ENCODE measurements at places on chromosomes 1 and 21.

GRCh38 chr1:77412069-77412819 is 130.4 kb downstream of the AK5 start:
- H3K36me3 ChIP-seq = no peaks in the 10 kb centered on the region
- H3K4me1 ChIP-seq = peaks cover 12% of the 10 kb centered on the region
- no peak for DNase-seq
- no peak overlapping the region for H3K27ac ChIP-seq

DNA sequence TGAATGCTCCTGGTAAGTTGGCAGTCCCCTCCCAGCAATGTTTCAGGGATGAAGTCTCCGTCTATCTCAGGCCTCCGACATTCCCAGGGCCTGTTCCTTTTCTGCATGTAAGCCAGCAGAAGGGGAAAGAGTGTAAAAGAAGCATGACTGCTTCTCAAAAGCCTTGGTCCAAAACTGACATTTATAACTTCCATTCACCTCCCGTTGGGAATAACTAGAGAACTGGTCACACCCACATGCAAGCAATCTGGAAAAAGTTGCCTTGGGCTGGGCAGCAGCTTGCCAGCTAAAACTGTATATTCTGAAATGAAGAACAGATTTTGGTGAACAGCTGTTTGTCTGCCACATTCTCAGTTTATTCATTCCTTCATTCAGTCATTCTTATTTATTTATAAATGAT is 24.2 kb upstream of the NPL start:
- H3K27me3 ChIP-seq = peaks cover 57% of the 10 kb centered on the region
- peaks cover 2% of the 10 kb centered on the region for H3K36me3 ChIP-seq
- DNase-seq = no peak
- H3K4me3 ChIP-seq = no peak overlapping the region

- no peak for DNase-seq
- H3K27ac ChIP-seq = no peak overlapping the region
- no peaks in the 10 kb centered on the region for H3K4me1 ChIP-seq
Observed at GRCh38 chr1:56868761-56869160, 14.2 kb downstream of the C8A start.

DNA sequence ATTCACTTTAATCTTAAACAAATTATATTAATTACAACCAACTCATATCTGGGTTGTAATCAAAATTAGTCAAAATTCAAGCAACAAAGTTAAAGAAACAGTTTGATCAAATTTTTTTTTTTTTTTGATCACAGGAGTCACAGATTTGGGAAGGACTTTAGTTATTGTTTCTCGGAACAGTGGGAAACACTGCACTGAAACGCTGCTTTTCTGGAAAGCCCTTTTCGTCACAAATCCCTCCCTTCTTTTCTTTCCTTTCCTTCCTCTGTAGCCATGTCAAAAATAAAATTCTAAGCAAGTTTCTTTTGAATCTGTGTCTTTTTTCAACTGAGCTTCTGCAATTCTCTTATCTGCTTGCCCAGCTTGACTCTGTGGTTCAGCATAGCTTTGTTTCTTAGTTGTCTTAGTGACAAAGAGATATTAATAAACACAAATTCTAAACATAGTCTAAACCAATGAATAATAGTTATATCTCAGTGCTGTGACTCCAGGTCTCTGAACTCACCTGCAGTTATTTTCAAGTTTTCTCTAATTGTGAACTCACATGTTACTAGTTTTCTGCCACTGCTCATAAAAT is 53.8 kb downstream of the PTGS2 start:
- H3K4me3 ChIP-seq = no peak overlapping the region
- DNase-seq = no peak
- no peaks in the 10 kb centered on the region for H3K36me3 ChIP-seq
- no peaks in the 10 kb centered on the region for H3K27me3 ChIP-seq
- H3K27ac ChIP-seq = no peak overlapping the region
- H3K4me1 ChIP-seq = no peaks in the 10 kb centered on the region

- peak overlapping the region; percentile 23 for H3K27ac ChIP-seq
- H3K4me3 ChIP-seq = no peak overlapping the region
- no peak for DNase-seq
- H3K4me1 ChIP-seq = peaks cover 27% of the 10 kb centered on the region
Observed at GRCh38 chr1:50973875-50974617, 4.0 kb downstream of the CDKN2C start.

DNA sequence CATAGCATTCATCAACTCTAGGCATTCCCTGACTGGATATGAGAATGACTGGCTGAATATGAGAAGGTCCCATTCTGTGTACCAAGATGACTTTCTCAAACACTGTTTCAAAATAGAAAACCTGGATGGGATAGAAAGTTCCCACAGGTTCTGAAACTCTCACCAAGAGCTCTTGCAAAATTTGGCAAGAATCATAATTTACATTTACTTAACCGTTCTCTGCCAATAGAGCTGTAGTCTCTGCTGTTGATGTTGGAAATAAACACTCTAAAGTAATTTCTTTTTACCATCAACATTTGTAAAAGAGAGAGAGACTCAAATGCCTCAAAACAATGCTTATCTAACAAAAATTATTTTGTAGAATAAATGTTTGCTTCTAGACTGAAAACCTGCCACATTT is 221.1 kb downstream of the LMO4 start:
- H3K27me3 ChIP-seq = peaks cover 14% of the 10 kb centered on the region
- no peak for DNase-seq
- H3K27ac ChIP-seq = no peak overlapping the region
- peaks cover 2% of the 10 kb centered on the region for H3K36me3 ChIP-seq

DNA sequence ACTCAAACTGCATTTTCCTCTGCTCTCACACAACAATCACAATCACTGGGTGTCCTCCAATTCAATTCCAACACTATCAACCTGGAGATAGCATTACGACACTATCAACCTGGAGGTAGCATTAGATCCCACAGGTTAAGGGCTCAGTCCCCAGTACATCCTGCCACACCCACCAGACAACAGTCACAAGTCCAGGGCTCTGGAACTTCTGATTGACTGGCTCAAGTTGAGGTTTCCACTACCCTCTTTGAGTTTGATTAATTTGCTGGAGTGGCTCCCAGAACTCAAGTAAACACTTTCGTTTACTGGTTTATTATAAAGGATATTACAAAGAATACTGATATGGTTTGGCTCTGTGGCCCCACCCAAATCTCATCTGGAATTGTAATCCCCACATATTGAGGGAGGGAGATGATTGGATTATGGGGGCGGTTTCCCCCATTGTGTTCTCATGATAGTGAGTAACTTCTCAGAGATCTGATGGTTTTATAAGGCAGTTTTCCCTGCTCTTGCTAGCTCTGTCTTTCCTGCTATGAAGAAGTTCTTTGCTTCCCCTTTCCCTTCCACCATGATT is 49.6 kb upstream of the ARHGAP29 start:
- H3K4me3 ChIP-seq = no peak overlapping the region
- no peak for DNase-seq
- H3K4me1 ChIP-seq = no peaks in the 10 kb centered on the region
- H3K27ac ChIP-seq = no peak overlapping the region

DNA sequence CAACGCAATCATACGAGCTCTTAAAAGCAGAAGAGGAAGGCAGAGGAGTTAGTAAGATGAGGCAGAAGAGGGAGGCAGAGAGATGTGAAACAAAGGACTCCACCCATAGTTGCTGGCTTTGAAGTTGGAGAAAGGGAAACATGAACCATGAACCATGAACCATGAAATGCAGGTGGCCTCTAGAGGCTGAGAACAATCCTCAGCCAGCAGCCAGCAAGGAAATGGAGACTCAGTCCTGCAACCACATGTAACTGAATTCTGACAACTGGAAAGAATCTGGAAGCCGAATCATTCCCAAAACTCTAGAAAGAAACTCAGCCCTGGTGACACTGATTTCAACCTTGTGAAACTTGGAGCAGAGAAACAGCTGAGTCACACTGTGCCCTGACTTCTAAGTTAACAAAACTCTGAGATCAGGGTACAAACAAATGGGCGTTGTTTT is 10.1 kb downstream of the DIPK1A start:
- no peak for DNase-seq
- H3K36me3 ChIP-seq = no peaks in the 10 kb centered on the region
- peaks cover 22% of the 10 kb centered on the region for H3K4me1 ChIP-seq

GRCh38 chr1:214569357-214570004 is 18.1 kb upstream of the PTPN14 start:
- no peak overlapping the region for H3K4me3 ChIP-seq
- no peaks in the 10 kb centered on the region for H3K36me3 ChIP-seq
- DNase-seq = no peak
- no peaks in the 10 kb centered on the region for H3K4me1 ChIP-seq
- H3K27ac ChIP-seq = no peak overlapping the region

DNA sequence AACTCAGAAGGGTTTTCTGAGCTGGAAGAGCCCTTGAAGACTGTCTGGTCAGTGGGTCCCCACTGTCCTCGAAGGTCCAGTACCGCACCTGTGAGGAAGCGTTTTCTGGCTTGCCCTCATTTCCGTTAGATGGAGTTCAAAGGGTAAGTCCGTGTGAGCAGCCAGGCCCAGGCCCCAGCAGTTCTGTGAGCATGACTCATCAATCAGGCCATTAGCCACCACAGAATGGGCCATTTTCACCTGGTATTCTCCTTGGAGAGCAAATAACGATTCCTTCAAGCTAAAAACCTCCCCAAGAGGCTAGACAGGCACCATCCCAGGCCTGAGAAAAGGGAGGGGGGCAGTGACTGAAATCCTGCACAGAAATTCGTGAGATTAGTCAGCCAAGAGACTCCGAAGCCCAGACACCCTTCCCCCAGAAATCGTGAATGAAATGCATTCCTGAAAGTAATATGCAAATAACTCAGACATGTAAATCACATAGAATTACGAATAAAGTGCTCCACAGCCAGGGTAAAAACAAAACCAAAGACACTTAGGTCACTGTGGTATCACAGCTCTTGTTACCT is 66.0 kb downstream of the BCAR3 start:
- H3K4me1 ChIP-seq = peaks cover 20% of the 10 kb centered on the region
- H3K4me3 ChIP-seq = peak overlapping the region; percentile 30
- no peak for DNase-seq
- H3K36me3 ChIP-seq = peaks cover 3% of the 10 kb centered on the region

- H3K4me3 ChIP-seq = no peak overlapping the region
- no peaks in the 10 kb centered on the region for H3K36me3 ChIP-seq
- no peaks in the 10 kb centered on the region for H3K27me3 ChIP-seq
- DNase-seq = no peak
- no peaks in the 10 kb centered on the region for H3K4me1 ChIP-seq
Observed at GRCh38 chr1:183817576-183818288, 12.8 kb downstream of the RGL1 start.

- H3K36me3 ChIP-seq = peaks cover 4% of the 10 kb centered on the region
- peaks cover 26% of the 10 kb centered on the region for H3K4me1 ChIP-seq
- no peak for DNase-seq
- no peak overlapping the region for H3K4me3 ChIP-seq
- H3K27me3 ChIP-seq = no peaks in the 10 kb centered on the region
Observed at GRCh38 chr1:41851589-41851988, 67.1 kb downstream of the HIVEP3 start.

GRCh38 chr1:169753549-169753948 is 19.7 kb upstream of the SELE start:
- no peaks in the 10 kb centered on the region for H3K4me1 ChIP-seq
- no peak overlapping the region for H3K27ac ChIP-seq
- H3K4me3 ChIP-seq = no peak overlapping the region
- no peak for DNase-seq
- peaks cover 28% of the 10 kb centered on the region for H3K27me3 ChIP-seq

DNA sequence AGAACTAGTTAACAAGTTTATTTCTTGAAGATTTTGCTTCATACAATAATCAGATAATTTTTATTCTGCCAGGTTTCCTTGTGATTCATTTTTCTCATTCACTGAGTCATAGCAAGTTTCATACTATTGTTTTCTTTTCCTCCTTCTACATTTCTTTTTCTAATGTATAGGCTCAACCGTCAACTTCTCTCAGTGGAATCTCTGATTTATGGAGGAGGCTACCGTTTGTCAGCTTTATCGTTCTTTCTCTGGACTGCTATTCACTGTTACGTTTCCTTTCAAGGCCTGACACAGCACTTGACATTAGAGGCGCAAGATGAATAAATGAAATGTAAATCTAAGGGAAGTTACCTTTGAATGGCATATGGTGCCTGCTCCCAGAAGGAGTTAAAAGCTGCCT is 284.3 kb upstream of the NR5A2 start:
- H3K27me3 ChIP-seq = peaks cover 19% of the 10 kb centered on the region
- H3K4me3 ChIP-seq = no peak overlapping the region
- no peak for DNase-seq
- H3K27ac ChIP-seq = no peak overlapping the region
- no peaks in the 10 kb centered on the region for H3K36me3 ChIP-seq
- H3K4me1 ChIP-seq = no peaks in the 10 kb centered on the region

DNA sequence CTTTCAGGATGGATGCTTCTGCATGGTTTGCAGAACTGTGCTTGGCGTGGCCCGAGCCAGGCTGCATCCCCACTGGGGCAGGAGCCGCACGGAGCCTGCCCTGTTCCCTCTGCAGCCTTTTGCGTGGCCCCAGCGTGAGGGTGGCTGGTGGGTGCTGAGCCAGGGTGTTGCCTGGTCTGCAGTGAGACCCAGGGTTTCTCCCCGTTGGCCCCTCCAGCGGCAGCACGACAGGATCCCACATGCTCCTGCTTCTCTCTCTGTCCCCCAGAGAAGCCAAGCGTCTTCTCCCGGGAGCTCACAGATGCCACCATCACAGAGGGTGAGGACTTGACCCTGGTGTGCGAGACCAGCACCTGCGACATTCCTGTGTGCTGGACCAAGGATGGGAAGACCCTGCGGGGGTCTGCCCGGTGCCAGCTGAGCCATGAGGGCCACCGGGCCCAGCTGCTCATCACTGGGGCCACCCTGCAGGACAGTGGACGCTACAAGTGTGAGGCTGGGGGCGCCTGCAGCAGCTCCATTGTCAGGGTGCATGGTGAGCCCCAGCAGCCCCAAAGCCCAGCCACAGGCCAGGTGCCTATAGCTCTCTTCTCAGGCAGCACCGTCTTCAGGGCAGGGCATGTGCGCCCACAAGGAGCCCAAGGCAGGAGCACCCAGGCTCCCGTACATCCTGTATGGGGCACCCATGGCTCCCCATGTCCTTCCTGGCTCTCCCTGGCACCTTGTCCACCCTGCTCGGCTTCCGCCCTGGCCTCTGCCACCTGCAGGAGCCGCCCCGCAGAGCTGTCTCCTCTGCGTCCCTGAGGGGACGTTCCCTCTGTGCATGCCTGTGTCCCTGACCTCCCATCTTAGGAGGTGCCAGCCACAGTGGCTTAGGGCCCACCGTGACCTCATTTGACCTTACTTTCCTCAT is 78.9 kb downstream of the OBSCN start:
- H3K27me3 ChIP-seq = no peaks in the 10 kb centered on the region
- H3K36me3 ChIP-seq = peaks cover 4% of the 10 kb centered on the region
- peaks cover 10% of the 10 kb centered on the region for H3K4me1 ChIP-seq
- H3K27ac ChIP-seq = no peak overlapping the region
- no peak for DNase-seq
- no peak overlapping the region for H3K4me3 ChIP-seq
